HFFc6 (cell line): ENCODE measurements at places on chromosomes 16 and 17.

DNA sequence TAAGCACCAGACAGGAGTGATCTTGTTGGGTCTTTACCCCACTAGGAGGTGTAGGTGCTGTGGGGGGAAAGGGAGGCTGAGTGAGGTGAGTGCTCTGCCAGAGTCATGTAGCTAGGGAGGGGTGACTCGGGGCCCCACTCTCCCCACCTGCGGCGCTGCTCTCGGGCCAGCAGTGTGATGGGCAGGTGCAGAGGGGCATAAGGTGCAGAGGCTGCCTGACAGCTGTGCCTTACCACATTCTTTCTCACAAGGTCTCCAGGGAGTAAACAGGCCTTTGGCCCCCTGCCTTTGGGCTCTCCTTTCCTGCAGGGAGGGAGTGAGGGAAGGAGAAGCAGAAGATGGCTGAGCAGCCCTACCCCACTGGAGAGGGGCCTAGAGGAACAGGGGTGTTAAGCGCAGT, 4.5 kb upstream of the CNP start:
- DNase-seq = no peak

- no peak for DNase-seq
Observed at GRCh38 chr16:78150233-78150632, 50.8 kb downstream of the WWOX start.

DNA sequence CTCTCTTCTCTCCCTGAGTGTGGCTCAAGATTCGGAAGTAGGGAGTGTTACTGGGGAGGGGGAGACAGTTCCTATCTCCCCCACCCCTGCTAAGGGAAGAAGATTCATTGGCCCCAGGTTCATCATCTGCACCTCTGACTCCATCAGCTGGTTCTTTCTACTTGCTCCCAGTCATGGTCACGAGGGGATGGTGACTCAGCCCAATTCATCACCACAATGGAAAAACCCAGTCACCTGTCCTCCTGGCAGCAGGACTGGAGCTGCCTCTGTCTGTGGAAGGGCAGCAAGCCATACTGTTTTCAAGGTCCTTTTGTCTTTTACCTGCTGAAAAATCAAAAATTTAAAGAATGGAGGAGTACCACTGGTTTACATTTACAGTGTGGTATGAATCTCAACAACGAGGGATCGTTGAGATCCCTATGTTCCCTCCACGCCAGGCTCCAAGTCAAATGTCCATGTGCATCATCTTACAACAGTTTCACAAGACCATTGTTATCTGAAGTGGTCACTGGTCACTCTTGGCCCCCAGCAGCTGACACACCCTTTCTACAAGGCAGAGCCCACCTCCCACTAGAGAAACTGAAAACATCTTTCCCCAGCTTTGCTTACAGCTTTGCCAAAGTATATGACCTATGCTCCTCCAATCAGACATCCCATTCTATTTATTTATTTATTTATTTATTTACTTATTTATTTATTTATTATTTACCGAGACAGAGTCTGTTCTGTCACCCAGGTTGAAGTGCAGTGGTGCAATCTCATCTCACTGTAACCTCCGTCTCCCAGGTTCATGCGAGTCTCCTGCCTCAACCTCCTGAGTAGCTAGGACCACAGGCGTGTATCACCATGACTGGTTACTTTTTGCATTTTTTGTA, 40.4 kb upstream of the NDRG4 start:
- peak; percentile 63 for DNase-seq

GRCh38 chr16:83676086-83676485, 131.7 kb upstream of the HSBP1 start:
- no peak for DNase-seq

DNA sequence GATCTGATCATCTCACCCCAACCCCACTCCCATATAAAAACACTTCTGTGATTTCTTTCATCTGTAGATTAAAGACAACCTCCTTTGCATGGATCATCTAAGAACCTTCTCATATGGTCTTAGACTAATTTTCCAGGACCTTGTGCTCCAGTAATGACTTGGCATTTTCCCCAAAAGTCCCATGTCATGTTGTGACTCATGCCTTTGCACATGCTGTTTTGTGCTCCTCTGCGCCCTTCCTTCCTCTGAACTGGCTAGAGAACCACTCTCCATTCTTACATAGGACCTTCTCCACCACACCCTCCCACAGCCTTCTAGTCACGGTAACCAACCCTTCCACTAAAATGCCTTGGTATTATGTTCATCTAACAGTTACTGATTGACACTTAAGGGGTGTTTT, 99.5 kb upstream of the AXIN2 start:
- DNase-seq = peak; percentile 67

GRCh38 chr17:21677911-21678310, 14.4 kb upstream of the KCNJ18 start:
- no peak for DNase-seq

- DNase-seq = no peak
Observed at GRCh38 chr16:35146031-35146710, 1686.8 kb downstream of the TP53TG3F start.

- DNase-seq = no peak
Observed at GRCh38 chr17:20241855-20242254, 225.5 kb downstream of the LGALS9B start.

- DNase-seq = peak; percentile 65
Observed at GRCh38 chr17:40121181-40122135, at the start of gene MSL1. Gene MSL1 (plus strand): TSS chr17:40121971. CDS start chr17:40122613, 642 bp downstream.

- DNase-seq = no peak
Observed at GRCh38 chr16:67919622-67920221, 11.9 kb downstream of the CTRL start.

DNA sequence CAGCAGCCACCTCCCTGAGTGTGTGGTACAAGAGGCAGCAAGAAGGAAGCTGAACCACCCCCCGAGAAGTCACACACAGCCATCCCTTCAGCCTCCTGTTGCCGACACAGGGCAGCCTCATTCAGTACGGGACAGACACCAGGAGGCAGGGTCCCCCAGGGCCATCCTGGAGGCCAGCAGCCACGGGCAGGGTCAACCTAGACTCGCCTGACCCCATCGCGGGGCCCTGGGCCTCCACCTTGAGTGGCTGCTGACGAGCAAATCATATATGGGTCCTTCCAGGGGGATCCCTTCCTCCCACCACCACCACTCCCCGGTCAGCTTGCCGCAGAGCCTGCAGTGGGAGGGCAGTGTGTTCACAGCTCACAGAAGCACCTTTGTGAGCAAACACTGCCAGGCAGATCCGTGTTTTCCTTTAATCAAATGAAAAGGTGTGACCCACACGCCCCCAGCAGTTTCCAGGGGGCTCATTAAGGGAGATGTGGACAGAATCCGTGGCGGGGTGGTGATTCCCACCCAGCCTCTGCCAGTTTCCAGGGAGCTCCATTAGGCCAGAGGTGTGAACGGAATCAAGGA, 5.6 kb upstream of the ACSF3 start:
- no peak for DNase-seq

GRCh38 chr16:52099382-52099781, 447.6 kb downstream of the TOX3 start:
- no peak for DNase-seq

GRCh38 chr16:19774024-19774423, 56.0 kb downstream of the IQCK start:
- no peak for DNase-seq

DNA sequence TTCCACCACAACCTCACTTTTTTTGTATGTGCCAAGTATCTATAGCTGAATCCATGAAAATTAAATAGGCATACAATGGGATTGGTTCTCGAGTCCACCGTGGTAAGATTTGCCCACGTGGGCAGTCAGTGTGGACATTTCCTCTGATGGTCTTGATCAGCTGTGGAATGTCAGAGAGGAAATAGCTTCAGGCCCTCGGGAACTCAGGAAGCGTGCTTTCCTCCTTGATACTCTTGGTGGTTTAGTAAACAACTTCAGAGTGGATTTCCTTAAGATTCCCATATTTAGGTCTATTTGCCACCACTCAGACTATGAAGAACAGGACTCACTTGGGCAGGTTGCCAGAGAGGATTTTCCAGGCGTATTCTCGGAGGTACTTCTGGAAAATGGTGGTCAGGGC, 152.5 kb downstream of the VPS53 start:
- DNase-seq = no peak

DNA sequence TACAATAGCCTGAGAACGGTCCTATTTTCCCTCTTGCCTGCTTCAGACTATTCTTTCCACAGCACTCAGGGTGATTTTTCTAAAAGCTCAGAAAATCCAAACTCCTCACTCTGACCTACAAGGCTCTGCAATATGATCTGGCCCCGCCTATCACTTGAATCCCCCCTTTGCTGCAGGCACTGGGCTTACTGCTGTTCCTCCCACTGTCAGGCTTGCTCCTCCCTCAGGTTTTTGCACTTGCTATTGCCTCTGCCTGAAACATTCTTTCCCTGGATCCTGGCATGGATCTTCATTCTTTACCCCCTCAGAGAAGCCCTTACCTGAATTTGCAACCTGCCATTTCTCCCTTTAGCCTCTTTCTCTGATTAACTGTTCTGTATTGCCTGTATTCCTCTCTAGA, 52.3 kb downstream of the RPGRIP1L start:
- no peak for DNase-seq

GRCh38 chr16:90001761-90002503, 17.3 kb downstream of the DBNDD1 start:
- DNase-seq = no peak

GRCh38 chr17:64491994-64492393, 4.9 kb downstream of the POLG2 start:
- DNase-seq = no peak

GRCh38 chr17:63881935-63882601, at the start of gene GH2:
Gene GH2 (minus strand): TSS chr17:63881944. CDS start chr17:63881801, 143 bp downstream.
- DNase-seq = peak; percentile 46

DNA sequence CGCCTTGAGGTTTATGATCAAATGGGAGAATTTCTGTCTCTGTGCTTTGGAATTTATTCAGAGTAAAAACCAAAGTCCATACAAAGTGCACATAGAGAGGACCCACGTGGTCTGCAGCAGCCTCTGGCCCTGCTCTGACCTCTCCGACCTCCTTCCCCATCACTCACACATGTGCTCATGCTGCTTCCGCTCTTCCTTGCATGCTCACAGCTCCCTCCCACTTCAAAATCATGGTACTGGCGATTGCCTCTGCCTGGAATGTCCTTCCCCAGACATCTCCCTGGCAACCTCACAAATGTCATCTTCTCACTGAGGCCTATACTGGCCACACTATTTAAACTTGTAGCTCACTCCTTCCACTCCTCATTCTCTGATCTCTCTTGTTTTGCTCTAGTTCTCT, 418.0 kb downstream of the CA10 start:
- DNase-seq = no peak

GRCh38 chr17:81002409-81003361, 11.0 kb downstream of the CHMP6 start:
- peak; percentile 39 for DNase-seq

DNA sequence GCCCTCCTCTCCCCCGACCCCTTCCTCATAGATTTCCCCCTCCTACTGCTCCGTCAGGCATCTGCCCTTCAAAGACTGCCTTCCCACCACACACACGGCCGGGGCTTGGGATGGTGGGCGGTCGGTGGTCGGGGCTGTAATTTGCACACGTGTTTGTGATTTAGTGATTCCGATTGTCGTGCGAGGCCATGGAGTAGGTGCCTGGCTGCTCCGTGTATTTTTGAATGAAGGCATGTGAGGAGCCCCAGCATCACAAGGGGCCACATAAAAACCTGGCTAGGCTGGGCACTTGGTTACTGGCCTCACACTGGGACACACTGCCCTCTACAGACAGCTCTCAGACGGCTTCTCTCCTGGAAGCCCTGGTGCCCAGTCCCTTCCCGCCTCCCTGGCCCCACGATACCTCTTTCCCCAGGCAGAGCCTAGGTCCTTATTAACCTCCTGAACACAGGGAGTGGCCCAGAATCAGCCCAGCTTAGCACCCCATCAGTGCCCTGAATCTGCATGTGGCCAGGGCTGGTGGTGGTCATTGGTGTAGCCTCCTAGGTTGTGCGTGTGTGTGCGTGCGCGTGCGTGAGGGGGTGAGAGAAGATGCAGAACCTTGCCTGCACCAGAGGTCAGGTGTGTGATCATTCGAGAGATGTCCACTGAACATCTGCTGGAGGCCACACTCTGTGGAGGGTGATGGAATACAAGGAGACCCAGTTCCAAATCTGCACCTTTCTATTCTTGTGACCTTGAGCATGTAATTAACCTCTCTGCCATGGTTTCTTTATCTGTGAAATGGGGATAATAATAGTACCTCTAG, 1.3 kb upstream of the SOCS1 start:
- peak; percentile 75 for DNase-seq

GRCh38 chr16:12300945-12301500, 324.5 kb downstream of the SNX29 start:
- no peak for DNase-seq

GRCh38 chr17:17935321-17936271, 36.6 kb downstream of the TOM1L2 start:
- DNase-seq = peak; percentile 93

- DNase-seq = peak; percentile 57
Observed at GRCh38 chr17:8192070-8192815, 2.3 kb upstream of the BORCS6 start.

GRCh38 chr16:29789775-29790182, 772 bp upstream of the KIF22 start:
- DNase-seq = no peak

DNA sequence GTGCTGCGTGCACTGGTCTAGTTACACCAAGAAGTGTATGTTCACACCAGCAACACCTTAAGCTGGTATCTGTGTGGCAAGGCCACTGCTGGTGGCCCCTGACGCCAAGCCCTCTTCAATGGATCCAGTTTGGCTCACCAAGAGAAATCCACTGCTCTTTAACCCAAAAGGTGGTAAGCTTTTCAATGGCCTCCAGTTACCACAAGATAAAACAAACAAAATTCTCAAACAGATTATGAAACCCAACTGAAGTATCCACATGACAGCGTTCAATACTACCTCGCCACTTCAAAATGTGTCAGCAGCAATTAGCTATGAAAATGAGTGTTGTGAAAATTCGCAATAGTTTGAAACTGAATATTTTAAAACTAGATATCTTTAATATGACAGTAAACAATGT, 96.5 kb upstream of the AKTIP start:
- no peak for DNase-seq

- no peak for DNase-seq
Observed at GRCh38 chr16:75111961-75112733, 4.4 kb downstream of the LDHD start.

GRCh38 chr17:50763716-50764475, 3.4 kb downstream of the ANKRD40CL start:
- DNase-seq = no peak

- no peak for DNase-seq
Observed at GRCh38 chr16:17323171-17323570, 147.6 kb downstream of the XYLT1 start.

DNA sequence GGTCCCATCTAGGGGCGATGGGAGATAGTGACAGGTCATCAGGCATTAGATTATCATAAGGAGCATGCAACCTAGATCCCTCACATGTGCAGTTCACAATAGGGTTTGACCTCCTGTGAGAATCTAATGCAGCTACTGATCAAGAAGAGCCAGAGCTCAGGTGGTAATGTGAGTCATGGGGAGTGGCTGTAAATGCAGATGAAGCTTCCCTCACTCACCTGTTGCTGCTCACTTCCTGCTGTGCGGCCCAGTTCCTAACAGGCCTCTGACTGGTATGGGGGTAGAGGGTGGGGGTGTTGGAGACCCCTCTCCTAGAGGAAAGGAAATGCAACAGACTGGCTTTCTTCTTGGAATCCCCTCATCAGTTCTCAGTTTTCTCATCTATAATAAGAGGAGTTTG, 131.4 kb downstream of the CA10 start:
- DNase-seq = no peak

GRCh38 chr17:42937712-42938596, 26.3 kb downstream of the AARSD1 start:
- DNase-seq = peak; percentile 63
